ENCODE measurements at places on chromosomes 11 and 22.
A peak's percentile ranks its signal among the peaks of the same experiment; 100 is the strongest.

DNA sequence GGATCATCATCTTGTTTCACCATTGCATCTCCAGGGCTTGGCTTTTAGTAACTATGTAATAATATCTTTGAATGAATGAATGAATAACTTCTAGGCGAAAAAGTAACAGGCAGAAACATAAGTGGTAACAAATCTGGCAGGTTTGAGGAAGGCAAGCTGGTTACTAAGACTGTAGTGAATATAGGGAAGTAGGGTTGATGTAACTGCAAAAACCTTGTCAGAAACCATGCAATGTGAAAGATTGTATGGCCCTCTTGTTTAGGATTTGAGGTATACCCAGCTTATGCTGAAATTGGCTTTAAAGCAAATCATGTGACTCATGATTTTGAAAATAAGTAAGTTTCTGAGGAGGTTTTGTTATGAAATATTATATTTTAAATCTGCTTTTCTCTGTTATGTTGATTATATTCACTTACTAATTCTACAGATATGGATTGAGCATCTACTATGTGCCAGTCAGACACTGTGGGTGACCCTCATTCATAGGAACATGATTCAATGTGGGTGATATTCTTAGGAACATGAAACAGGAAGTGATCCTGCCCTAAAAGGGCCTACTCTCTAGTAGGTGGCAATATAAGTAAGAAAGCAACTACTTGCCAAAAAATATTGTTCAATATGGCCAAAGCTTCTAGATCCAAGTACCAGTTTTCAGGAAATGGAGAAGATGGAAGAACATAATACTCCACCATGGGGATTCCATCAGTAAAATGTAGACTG, 115.5 kb upstream of the CCDC90B start:
- no peak for DNase-seq

- DNase-seq = no peak
These were observed at the start of gene CCDC81 for GRCh38 chr11:86374586-86374985. Gene CCDC81, plus strand, starts transcription at chr11:86374887. Its CDS starts 277 bp downstream, at chr11:86375164.

DNA sequence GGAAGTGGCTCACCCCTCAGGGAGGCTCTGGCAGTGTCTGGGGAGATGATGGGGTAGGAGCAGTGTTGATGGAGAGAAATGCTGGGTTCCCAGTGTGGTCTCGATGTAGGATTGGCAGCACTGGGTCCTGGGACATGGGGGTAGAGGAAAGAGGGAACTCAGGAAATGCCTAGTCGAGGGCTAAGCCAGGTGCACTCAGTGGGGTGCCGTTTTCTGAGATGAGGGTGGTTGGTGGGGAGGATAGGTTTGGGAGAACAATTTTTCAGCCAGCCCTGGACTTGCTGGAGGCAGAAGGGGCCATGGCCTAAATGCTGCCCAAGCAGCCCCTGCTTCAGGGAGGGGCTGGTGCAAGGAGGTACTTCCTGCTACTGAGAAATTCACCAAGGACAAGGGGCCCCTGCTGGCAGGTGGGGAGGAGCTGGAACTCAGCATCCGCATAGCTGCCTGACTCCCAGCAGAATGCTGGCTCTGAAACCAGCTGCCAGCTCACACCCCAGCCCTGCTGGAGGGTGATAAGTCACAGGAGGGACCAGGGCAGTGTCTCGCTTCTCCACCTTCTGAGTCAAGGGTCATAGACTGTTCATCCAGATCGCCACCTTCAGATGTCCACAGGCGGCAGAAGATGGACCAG, 6.0 kb downstream of the CCDC157 start:
- no peak for DNase-seq

GRCh38 chr22:28394513-28395110, 285.0 kb downstream of the TTC28 start:
- DNase-seq = no peak

GRCh38 chr22:46192210-46192993, 42.1 kb downstream of the PPARA start:
- DNase-seq = no peak

- no peak for DNase-seq
These were observed 302.0 kb downstream of the TBC1D22A start for GRCh38 chr22:47064416-47064815.

- no peak for DNase-seq
These were observed 4.0 kb downstream of the AP5B1 start for GRCh38 chr11:65776710-65777141.

DNA sequence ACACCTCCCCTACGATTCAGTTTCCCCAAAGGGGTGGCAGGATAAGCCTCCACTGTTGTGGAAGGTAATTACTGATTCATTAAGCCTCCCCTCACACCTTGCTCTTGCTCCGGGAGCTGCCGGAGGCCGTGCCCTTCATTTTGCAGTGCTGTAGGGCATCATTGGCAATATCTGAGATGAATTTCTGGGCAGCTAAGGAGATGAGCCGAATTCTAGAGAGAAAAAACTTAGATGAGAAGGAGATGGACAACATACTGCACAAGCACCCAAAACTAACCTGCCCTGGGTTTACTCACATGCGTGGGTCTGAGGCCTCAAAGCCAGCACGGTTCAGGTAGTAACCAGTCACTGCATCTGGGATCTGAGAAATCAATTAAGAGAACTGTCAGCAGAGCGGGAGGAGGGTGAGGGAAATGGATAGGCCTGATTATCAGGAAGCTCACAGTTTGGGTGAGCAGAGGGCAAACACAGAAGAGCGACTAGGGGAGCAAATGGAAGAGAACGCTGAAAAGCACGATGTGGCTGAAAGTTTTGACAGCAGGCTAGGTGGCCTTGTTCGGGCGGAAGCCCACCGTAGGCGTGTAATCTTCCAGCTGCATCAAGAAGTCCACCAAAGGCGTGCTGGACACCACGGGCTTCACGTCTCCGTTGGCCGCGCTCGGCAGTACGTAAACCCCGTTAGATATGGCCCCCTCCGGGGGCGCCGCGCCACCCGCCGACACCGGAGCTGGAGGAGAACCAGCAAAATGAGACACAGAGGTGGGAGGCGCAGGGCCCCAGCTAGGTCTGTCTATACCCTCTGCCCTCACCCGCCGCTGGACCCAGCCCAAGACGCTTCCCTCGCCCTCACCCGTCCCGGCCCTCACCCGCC, 689 bp downstream of the TAF10 start:
- DNase-seq = no peak

- no peak for DNase-seq
These were observed 64.2 kb downstream of the FLI1 start for GRCh38 chr11:128757886-128758612.

GRCh38 chr22:48778308-48779195, 1049.1 kb downstream of the BRD1 start:
- DNase-seq = no peak

- no peak for DNase-seq
These were observed 18.1 kb upstream of the LINC01488 start for GRCh38 chr11:69463181-69463994.

DNA sequence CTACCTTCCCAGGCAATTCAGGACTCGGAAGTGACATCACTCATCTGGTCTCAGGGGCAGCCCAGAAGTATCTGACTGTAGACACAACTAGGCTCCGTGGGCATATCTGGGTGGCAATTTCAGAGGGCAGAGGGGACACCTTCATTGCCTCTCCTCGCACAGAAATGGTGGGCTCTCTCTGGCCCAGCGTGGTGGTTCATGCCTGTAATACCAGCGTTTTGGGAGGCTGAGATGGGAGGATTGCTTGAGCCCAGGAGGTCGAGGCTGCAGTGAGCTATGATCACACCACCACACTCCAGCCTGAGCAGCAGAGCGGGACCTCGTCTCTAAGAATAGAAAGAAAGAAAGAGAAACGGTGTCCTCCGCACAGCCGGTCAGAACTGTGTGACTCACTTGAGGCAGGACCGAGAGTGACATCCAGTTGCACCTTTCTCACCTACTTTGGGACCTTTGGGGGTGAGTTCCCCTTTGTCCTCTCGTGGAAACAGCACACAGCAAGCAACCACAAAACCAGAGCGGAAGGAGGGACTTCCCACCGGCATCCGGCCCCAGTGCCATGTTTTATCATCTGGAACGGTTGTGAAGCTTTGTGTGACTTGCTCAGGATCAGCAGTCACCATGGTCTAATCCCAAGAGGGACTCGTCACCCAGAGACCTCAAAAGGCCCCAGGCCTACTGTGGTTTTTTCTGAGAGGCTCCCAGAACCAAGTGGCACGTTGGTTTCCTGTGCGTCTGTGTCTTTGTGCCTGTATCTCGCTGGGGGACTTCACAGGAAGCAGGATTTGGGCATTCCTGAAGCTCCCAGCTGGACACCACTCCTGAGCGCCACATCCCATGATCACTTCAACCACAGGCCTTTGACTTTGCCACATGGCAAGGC, 38.4 kb upstream of the EMID1 start:
- no peak for DNase-seq

- no peak for DNase-seq
These were observed 106.2 kb downstream of the SHANK2 start for GRCh38 chr11:71145988-71146824.

DNA sequence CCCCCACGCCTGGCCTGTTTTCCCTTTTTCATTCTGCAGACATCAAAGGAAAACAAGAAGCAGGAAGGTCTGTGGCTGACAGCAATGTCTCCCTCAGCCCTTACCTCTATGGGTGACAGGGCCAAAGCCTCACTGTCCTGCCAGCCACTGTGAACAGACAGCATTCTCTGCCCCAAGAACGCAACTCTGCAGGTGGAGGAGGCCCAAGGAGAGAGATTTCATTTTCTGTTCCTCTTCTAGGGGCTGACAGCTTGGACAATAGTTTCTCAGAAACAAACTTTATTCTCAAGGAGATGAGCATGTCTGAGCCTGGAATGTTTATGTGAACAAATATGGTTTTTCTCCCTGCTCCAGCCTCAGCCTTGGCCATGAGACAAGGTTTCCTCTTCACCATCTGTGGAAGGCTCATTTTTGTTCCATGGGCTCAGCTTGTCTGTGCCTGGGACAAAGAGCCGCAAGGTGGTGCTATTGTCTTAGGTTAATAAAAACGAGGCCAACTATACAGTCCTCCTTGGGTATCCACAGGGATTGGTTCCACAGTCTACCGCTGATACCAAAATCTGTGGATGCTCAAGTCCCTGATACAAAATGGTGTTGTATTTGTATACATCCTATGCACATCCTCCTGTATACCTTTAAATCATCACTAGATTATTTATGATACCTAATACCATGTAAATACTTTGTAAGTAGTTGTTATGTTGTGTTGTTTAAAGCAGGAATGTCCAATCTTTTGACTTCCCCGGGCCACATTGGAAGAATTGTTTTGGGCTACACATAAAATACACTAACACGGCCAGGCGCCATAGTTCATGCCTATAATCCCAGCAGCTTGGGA, 5.8 kb downstream of the PIWIL3 start:
- no peak for DNase-seq

GRCh38 chr22:23036684-23037428, 33.5 kb upstream of the GNAZ start:
- no peak for DNase-seq

GRCh38 chr22:40534379-40535188, 101.9 kb downstream of the MRTFA start:
- DNase-seq = no peak

- DNase-seq = no peak
These were observed 311.0 kb downstream of the SBF2 start for GRCh38 chr11:9982796-9983579.

DNA sequence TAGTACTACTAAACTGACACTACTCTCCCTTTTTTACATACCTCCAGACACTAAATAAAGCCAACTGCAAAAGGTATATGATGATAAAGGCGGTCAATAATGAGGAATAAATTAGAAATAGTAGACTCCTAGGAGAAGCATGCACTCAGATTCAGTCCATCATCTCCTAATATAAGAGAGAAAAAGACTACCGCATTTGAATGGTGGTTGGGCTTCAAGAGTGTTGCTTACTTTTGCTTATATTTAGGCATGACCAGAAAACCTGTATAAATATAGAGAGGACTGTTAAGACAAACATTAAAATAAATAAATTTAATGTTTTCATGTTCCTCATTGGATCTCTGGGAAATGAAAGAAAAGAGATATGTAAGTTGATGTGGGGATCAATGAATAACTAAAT, 1137.0 kb downstream of the FAM181B start:
- no peak for DNase-seq

DNA sequence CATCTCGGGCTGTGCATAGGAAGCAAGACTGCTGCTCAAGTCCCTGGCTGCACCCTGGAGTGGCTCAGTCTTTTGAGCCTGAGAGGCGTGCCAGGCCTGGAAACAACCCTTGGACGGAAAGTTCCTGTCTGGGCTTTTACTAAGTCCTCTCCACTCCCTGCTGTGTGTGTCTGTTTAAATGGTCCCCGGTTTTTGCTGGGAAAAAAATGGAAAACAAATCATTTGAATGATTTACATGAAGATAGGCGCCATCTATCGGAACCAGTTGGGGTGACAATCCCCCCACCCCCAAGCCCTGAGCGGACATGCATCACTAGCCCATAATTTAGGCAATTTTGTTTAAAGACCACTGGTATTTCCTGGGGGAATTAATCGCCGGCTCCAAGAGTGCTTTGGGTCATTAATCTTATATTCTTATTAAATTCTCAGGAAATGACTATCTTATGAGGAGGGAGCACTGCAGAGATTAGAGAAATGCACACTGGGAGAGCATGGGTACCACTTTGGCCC, 2.7 kb upstream of the GAB2 start:
- DNase-seq = peak; percentile 21

DNA sequence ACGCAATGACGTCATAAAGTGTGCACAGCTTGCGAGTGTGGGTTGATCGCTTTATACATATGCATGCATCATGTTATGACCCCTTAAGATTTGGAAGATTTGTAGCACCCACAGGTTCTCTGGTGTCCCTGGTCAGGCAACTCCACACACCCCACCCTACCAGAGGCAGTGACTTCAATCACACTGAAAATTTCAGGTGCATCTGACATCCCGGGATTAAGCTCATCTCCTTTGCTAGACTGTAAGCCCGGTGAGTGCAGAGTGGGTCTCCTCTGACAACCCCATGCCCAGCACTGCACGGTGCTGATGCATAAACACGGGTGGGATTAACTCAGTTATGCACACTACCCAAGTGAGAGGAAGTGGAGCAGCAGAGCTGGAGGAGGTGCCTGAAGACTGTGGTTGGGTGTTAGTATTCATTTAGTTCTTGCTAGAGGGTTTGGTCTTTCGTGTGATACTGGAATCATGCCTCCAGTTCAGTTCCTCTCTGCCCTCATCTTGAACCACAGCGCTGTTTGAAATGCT, 6.5 kb downstream of the ARSA start:
- DNase-seq = no peak

- DNase-seq = no peak
These were observed 1013.0 kb downstream of the OPCML start for GRCh38 chr11:132519241-132519815.

- no peak for DNase-seq
These were observed 626 bp downstream of the DNAL4 start for GRCh38 chr22:38793317-38793716.

DNA sequence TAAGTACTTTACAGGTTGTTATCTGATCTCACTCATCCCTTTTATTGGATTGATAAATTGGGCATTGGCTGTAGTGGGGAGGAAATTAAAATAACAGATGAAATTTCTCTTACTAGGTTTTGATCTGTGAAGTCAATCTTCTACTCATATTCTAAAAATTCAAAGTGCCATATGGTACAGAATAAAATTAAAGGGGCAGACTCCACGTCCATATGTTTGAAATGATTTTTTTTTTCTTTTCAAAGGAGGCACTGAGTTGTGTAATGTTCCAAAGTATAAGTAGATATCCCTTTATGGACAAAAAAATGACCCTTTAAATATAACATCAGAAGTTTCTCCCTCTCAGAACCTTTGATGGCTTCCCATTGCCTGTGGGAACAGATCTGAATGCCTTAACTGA, 207.4 kb downstream of the DBX1 start:
- no peak for DNase-seq

GRCh38 chr22:36585841-36586240, 56.9 kb upstream of the EIF3D start:
- DNase-seq = no peak
